Activated B cell treated with CpG ODN at 0.5 μM for 24 hours (primary cell): ENCODE measurements at places on chromosomes 1 and 21.

DNA sequence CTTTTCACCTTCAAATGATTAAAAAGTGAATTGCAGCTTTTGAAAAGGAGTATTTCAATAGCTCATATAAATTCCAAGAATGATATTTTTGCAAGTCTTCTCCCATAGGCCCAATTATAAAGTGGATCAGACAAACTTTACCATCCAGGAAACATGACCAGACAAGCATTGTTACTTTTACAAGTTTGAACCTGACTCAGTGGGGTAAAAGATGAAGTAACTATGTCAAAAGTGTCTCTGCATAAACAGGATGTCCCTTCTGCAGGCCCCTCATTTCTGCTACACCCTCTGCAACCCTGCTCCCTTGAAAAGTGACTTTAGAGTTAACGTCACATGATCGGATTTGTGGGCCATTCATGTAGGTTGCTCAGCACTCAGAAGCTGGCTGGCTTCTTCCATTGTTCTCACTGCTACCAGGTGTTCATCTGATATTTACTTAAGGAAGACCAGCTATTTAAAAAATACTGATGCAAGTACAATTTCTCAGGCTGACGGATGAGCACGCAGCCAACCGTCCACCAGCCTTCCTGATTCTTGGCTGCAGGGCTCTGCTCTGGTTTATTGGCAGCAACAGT is 32.3 kb downstream of the URB1 start:
- no peak for DNase-seq

- no peak for DNase-seq
Observed at GRCh38 chr1:28751315-28752060, 14.7 kb downstream of the YTHDF2 start.

- DNase-seq, result peak; percentile 21
Observed at GRCh38 chr1:200029035-200029821, 1.7 kb downstream of the NR5A2 start.

DNA sequence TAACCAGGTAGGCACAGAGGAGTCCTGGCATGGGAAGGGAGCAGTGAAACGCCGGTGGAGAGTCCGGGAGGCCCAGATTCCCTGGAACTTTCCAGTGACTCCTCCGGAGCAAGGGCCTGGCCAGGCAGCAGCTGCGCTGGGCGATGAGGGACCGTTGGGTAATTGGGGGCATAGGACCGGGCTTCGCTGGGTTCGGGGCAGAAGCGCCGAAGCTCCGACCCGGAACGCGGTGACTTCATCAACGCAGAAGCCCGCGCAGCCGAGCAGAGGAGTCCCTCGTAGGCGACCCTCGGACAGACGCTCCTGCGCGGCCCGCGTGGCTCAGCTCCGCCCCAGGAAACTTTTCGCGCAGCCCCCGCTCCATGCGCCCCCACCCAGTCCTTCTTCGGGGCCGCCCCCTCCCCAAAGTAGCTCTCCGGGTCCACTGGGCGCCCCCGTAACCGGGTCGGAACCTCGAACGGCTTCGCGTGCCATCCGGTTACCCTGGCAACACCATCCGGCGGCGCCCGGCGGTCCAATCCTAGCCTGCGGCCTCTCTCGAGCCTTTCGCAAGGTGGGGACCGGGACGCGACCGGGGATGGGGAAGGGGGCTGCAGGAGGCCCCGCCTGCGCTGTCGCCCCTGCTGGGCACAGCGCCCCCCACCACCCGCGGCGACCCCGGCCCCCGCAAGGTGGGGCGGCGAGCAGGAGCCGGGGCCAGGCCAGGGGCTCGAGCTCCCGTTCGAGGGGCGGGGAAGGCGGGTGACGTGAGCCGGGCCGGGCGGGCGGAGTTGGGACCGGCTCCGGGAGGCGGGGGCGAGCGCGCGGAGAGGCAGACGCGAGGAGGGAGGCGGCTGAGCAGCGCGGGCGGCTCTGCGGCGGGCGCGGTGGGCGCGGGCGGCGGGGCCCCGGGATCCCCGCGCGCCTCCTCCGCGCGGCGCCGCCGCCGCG is at the start of gene AJAP1:
AJAP1 (plus strand) TSS at position 814 of the 930 bp plus-strand sequence. CDS start 817 bp downstream, outside the sequence.
- DNase-seq, result no peak

GRCh38 chr1:22512873-22513272 is 50.4 kb upstream of the EPHA8 start:
- no peak for DNase-seq

DNA sequence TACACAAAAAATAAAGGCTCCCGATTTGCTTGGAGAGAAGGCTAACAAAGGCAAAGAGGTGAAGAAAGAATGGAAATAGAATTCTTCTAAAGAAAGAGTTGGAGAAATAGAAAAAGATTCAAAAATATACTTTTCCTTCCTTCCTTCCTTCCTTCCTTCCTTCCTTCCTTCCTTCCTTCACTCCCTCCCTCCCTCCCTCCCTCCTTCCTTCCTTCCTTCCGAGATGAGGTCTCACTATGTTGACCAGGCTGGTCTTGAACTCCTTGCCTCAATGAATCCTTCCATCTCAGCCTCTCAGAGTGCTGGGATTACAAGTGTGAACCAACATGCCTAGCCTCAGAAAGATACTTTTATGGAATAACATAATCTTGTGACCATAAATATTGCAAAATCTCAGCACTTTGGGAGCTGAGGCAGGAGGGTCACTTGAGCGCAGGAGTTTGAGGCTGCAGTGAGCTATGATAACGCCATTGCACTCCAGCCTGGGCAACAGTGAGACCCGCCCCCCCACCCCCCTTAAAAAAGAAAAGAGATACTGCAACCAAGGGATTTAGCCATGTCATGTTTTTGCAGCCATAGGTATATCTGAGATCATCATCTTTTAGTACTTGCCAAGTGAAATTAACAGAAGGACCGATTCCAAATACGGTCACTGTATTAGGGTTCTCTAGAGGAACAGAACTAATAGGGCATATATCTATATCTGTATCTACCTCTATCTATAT is 1.0 kb upstream of the HJV start:
- no peak for DNase-seq

GRCh38 chr1:3073186-3073488 is 4.1 kb downstream of the PRDM16 start:
- no peak for DNase-seq

DNA sequence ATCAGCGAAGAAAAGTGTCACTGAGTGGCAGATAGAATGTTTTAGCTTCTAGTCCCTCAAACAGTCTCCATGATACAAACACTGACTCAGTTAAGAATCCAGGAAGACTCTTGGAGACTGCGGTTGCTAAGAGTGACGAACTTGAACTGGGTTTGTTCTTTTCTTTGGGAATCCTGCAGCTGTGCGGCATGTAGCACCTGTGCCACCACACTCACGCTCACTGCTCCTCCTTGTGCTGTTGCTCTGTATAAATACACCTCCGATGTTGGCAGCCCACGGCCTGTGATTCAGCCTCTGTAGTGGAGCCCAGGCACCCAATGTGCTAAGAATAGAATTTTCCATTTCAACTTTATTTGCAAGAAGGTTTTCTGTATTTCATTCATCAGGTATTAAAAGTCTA is 5.5 kb upstream of the PPIE start:
- DNase-seq, result no peak

- no peak for DNase-seq
Observed at GRCh38 chr1:56193656-56194055, 385.7 kb downstream of the PLPP3 start.

DNA sequence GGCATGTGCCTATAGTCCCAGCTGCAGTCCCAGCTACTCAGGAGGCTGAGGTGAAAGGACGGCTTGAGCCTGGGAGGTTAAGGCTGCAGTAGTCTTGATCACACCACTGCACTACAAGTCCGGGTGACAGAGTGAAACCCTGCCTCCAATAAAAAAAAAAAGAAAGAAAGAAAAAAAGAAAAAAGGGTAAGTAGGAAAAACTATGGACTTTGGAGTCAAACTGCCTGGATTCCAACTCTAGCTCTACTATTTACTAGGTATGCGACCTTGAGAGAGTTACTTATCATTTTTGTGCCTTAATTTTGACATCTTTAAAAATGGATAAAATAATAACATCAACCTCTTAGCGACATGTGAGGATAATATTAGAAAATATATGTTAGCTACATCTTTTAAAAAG is 150.8 kb downstream of the SLC45A1 start:
- no peak for DNase-seq

- DNase-seq, result no peak
Observed at GRCh38 chr1:29757866-29758780, 521.8 kb downstream of the PTPRU start.

- DNase-seq, result no peak
Observed at GRCh38 chr1:147486876-147487656, 54.2 kb upstream of the BCL9 start.

DNA sequence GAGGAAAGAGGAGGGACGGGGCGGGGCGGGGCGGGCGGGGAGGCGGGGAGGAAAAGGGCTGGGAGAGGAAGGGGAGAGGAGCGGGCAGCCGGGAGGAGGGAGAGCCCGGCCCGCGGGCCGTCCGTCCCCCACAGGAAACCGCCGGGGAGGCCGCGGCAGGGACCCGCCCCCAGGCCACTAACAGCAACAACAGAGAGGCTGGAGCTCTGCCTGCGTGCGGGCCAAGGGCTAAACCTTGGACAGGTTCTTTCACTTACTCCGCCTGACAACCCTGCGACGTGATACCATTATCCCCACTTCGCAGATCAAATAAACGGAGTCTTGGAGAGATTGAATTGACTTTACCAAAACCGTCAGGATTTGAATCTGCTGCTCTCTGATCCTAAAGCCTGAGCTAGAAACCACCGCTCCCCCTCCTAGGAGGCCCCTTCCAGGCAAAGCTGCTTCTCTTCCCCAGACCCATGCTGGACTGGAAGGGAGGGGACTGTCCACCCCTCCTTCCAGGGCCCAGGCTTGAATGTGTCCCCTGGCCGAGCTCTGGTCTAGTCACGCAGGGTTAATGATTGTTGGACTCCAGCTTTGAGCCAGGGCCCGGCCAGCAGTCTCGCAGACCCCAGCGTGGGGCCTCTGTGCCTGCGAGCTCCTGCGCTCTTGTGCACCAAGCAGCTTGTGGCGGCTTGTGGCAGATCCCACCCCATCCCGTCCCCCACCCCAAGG is at the start of gene EVA1B:
EVA1B (minus strand) TSS at position 10 of the 717 bp plus-strand sequence. CDS start 608 bp downstream, outside the sequence.
- no peak for DNase-seq

DNA sequence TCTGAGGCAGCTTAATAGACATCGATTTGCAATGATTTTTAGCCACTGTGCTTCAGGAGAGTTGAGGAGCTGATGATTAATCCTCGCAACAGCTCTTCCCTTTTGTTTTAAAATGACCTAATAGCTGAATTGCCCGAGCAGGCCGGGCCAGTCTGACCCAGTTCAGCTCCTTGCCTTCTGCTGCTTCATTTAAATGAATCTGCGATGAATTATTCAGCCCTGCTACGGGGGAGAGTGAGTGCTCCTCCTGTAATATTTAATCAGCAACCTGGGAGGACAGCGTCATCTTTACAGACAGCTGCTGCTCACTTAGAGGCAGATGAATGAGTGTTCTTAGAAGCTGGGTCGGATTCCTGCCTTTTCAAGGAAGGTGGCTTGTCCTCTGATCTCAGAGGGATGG is 325.1 kb downstream of the CAMTA1 start:
- DNase-seq, result no peak

DNA sequence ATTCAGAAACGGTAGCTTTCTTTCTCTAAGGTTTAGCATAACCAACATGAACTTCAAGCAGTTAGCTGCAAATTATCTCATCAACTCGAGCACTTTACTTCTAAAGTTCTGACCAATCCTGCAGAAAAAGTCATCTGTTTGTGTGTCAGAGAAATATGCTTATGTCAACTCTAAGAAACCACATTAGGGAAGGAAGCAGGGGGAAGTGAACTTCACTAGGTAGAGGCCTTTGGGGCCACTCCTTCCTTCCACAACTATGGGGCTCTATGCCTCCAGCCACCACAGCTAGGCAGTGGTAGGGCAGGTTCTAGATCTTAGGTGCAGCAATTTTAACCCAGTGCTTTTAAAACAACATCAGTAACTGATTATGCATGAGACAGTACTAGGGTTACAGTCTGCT is 375.9 kb downstream of the DSCAM start:
- no peak for DNase-seq

DNA sequence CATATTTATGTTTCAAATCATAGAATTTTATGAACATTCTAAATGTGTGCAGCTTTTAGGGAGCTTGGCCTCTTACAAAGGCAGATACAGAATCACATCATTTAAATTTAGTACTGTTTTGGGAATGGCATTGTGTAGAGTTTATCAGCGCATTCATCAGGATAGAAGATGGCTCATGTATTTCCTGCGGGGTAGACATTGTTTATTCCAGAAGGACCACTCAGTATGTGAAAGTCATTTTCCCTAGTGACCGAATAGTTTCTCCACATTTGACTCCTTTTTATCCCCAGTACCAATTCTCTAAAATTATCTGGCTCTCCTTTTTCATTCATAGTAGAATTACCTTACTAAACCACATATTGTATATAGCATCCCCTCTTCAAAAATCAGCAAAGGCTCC is 981.9 kb upstream of the ADGRL4 start:
- no peak for DNase-seq

- DNase-seq, result no peak
Observed at GRCh38 chr1:187680823-187681222, 852.1 kb downstream of the PLA2G4A start.

DNA sequence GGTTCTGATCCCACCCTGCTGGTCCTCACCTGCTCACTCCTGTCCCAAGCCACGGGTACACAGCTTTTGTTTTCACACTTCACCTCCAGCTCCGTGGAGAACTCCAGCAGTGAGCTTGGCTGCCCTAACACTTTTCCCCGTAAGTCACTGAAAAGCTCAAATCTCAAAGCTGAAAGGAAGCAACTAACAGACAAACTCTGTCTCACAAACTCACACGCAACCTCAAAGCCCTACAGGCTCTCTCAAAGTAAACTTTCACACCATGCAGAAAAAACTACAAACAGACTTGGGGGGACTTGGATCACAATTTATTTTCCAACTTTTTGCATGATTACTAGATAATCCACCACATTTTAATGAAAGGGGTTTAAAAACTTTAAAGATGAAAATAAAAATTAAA is 88.3 kb downstream of the AK5 start:
- no peak for DNase-seq

DNA sequence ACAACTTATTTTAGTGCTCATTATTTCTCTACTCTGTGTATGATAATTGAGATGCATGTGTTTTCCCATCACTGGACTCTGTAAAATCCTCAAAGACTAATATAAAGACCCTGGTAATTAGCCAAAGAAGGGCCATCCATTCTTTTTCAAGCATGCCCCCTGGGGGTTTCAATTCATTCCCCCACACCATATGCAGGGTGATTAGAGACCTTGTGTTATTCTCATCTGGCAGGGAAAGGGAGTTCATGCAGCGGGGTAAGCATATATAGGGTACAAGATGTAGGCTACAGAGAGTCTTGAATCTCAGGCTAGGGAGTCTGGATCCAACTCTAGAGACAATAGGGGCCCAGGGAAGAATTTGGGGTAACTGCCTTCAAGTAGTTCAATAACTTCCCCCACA is 166.5 kb downstream of the TNR start:
- DNase-seq, result no peak

GRCh38 chr1:160863774-160864131 is 1.1 kb upstream of the CD244 start:
- DNase-seq, result no peak

DNA sequence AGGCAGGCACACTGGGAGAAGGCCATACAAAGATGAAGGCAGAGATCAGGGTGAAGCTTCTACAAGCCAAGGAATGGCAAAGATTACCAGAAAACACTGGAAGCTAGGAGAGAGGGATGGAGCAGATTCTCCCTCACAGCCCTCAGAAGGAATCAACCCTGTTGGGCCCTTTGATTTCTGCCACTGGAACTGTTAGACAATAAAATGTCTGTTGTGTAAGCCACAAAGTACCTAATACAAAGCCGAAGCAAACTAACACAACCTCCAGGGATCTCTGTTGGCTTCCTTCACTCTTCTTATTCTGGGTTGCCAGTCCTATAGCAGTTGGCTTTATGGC is 1.7 kb upstream of the PLA2G2A start:
- no peak for DNase-seq
